ENCODE measurements at places on chromosomes 16 and 17.

DNA sequence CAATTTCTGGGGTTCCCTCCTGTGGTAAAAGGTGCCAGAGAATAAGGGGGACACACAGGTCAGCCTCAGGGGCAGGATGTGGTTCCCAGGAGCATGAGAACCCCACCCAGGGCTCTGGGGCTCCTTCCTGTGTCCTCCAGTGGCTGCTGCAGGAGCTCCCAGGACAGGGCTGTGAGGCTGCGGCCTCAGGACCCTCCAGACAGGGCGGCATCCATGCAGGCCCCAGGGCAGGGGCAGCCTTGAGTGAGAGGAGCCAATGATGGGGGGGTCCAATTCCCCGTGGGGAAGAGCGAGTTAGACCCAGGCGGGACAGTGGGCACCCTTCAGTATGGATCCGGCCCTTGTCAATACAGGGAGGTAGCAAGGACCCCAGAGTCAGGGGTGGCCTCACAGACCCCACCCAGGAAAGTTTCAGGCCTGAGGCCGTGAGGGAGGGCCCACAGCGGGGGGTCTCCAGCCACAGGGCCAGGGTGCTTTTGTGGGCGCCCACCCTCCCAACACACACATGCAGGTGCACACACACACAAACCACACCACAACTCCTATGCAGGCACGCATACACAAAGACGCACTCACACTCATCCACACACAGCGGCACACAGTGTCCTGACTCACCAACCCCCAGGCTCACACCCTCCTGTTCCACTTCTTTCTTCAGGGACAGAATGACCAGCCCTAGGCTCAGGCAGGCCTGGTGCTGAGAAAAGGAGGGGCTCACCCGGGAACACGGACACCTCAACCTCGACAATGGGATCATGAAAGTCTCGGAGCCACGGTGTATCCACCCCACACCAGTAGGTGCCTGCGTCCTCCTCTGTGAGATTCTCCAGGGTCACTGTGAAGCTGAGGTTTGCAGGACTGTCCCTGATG is 1.8 kb downstream of the CD300C start:
- DNase-seq: no peak

GRCh38 chr17:80959330-80960036 is 32.2 kb upstream of the CHMP6 start:
- DNase-seq: peak; percentile 30

DNA sequence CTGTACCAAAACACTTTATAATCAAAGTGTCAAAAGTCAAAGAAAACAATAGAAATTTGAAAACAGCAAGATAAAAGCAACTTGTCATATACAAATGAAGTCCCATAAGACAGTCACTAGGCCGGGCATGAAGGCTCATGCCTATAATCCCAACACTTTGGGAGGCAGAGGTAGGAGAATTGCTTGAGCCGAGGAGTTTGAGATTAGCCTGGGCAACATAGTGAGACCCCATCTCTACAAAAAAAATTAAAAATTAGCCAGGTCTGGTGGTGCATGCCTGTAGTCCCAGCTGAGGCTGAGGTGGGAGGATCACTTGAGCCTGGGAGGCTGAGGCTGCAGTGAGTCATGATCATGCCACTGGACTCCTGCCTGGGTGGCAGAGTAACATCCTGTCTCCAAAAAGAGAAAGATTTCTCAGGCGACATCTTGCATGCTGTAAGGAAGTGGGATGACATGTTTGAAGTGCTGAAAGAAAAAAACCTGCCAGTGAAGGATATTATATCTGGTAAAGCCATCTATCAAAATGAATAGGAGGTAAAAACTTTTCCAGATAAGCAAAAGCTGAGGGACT is 98.7 kb upstream of the NACA2 start:
- DNase-seq: no peak

DNA sequence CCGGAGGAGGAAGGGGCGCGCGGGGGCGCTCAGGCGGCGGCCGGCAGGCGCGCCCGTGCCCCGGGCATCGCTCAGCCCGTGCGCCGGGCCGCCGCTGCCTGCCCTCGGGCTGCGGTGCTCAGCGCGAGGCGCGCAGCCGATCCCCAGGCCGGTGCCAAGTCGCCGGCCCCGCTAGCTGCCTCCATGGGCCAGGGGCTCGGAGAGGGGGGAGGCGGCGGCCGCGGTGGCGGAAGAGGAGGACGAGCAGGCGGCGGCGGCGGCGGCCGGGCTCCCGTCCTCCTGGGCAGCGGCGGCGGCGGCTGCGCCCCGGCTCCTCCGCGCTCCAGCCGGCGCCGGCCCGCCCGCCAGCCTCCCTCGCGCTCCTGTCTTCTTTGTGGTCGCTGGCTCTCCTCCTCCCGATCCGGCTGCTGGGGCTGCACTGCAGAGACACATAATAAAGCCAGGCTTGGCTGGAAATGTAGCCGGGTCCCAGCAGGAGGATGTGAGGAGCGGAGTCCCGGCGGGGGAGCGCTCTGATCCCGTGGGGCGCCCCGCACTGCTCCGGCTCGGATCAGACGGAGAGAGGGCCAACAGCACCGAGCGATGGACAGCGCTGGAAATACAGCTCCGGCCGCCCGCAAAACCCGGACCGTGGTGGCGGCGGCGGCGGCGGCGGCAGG is 889 bp upstream of the ZNF423 start:
- DNase-seq: peak; percentile 80

GRCh38 chr17:78356101-78356713 is 3.7 kb downstream of the SOCS3 start:
- no peak for DNase-seq

- no peak for DNase-seq
Measured at GRCh38 chr17:66172691-66173223, 19.2 kb downstream of the CEP112 start.

- no peak for DNase-seq
Measured at GRCh38 chr17:16281351-16281750, 64.3 kb downstream of the PIGL start.

DNA sequence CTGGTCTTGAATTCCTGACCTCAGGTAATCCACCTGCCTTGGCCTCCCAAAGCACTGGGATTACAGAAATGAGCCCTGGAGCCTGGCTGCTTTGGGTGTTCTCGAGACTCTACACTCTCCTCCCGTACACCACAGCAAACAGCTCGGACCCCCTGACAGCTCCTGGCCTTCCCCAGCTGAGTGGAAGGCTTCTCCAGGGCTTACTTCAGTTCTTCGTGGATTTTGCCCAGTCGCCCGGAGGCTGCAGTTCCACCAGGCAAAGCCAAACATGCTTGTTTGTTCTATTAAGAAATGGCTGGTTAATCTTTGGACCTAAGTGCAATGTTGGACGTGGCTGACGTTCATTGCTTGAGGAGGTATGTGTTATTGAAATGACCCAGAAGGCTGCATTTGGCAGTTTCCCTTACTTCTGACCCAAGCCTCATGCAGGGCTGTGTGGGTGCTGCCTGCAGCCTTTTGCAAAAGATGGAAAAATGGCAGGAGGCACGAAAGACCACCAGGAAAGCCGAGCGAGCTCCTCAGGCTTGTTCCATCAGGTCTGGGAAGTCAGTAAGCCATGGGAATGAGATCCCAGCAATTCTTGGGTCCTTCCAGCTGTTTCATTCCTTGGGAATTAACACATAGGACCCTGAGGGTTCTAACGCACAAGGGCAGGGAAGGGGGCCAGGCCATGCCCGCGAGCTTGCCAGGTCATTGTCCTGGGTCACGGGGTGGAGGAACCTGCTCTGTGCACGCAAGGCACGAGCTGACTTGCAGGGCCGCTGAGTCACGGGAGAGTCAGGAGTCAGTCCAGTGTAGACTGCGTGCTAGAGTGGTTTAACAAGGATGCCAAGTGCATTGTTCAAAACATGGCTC is 23.9 kb upstream of the KLHDC4 start:
- DNase-seq: no peak

DNA sequence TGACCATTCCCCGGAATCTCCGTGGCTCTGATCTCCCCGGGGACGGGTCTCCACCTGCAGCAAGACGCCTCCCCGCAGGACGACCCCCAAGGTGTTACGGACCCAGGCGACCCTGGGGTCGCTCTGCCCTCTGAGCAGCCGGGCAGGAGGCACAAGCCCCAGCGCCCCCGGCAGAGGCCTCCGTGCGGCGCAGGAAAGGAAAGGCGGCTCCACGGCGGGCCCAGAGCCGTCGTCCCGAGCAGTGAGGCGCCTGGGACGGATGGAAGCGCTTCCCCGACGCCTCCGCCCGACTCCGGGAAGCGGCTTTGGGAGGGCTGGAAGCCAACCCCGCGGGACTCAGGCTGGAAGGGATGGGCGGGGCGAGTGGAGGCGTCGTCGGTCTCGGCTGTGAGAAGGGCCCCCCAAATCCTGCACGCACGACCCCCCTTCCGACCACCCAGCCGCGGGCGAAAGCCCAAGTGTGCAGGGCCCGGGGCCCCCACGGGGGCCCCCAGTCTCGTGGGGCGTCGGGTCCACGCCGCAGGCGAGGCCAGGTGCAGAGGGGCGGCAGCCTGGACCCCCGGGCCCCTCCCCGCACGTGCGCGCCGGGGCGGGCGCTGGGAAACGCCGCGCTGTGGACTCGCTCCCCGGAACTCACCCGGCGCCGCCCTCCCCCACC is 32.7 kb upstream of the RPH3AL start:
- peak; percentile 69 for DNase-seq

DNA sequence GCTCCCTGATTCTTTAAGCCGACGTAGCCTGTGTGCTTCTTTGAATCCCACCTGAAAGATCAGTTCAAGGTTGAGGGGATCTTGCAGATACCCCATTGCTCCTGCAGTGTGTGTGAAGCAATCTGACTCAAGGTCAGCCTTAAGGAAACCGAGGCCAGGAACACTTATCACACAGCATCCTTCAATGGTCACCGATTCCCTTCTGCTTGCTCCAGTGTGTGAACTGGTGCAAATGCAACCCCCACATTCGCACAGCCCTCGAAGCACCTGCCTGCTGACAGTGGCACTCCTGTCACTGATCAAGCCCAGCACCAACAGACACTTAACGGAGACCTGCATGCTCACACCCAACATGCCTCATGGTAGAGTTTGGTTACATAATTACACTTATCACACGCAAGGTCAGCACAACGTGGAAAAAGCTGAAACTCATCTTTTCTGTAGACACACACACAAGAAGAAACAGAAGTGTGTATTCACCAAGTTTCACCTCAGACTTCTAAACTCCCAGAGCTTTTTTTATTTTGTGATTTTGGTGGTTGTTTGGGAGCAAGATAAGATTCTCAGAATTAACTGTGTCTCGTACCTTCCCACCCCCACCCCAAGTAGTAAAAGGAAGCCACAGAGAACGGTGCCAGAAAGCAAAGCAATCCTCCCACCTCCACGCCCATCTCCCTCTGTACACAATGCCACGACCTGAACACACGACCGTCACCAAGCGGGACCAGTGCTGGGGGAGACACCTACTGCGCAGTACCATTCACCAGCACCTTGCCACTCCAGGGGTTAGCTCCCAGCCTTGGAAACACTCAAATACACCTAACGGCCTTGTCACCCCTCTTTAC is 37.2 kb downstream of the LITAFD start:
- DNase-seq: no peak

DNA sequence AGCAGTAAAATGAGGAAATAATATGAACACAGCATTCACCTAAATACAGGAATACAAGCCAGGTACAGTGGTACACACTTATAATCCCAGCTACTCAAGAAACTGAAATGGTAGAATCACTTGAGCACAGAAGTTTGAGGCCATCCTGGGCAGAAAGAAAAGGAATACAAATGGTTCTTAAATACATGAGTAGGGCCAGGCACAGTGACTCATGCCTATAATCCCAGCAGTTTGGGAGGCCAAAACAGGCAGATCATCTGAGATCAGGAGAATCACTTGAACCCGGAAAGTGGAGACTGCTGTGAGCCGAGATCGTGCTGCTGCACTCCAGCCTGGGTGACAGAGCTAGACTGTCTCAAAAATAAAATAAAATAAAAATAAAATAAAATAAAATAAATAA is 23.0 kb upstream of the SMG8 start:
- no peak for DNase-seq
